ENCODE measurements at places on chromosomes 2 and 18.

DNA sequence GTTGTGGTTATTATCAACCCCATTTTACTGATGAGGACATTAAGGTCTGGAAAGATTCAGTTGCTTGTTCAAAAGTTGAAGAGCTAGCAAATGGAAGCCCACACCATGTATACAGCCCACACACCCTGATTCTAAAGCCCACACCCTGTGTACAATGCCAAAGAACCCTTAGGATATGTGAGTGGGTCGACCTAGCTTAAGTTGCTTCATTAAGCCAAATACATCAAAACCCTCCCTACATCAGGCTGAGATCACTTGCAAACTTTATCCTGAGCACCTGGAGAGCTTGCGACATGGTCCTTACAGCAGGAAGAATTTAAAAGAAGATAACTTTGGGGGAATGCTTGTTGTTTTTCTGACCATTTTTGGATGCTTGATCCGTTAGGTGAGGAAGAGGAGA lies 435 bp upstream of the ARHGAP25 start:
- no peak for DNase-seq

DNA sequence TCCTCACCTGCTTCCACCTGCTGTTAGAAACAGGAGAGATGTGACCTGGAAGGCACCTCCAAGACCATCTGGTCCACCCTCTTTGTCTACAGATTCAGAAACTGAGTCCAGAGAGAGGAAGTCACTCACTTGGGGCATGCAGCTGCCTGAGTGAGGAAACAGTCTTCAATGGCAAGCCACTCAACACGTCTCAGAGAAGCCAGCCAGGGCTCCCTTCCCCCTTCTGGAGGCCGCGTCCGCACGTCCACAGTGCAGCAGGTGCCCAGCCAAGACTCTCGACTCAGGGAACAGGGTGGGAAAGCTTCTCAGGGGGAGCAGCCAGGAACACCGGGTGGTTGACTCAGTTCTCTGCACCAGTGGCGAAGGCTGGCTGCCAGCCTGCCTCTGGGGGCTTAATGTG lies 201.7 kb downstream of the BCL11A start:
- DNase-seq = no peak

DNA sequence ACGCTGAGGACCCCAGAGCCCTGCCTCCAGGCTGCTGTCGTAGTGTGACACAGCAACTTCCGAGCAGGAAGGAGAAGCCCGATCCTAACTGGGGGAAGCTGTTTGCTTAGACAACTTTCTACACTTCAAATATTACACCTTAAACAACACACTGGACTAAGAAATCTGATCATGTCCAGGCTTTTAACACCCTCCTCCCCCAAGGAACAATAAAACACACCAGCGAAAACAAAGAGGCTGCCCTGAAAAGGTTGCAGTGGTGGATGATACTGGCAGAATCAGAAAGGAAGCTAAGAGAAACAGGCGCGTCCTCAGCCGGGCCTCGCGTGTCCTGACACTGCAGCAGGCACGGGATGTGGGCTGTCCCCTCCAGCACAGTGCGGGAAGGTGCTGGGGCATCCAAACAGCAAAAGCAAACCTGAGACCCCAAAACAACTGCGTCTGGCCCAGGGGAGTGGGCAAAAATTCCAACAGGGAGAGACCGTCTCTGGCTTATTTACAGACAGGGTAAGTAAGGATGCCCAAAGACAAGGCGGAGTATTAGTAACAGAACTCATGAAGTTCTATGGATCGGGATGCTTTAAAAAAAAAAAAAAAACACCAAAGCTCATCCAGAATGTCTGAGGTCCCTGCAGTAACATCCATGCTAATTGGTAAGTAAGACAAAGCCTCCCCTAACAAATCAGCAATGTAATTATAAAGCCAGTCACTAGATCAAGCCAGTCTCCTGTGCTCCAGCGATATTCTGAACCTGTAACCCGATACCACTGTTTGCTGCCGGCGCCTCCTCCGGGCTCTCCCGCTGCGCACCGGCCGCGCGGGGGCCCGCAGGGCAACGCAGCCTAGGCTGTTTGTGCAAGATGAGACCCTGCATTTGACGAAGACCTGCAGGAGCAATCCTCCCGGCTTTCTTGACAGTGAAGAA lies 9.0 kb downstream of the SERTAD2 start:
- DNase-seq = no peak

GRCh38 chr2:31525876-31526275 lies 54.9 kb downstream of the SRD5A2 start:
- DNase-seq = no peak

DNA sequence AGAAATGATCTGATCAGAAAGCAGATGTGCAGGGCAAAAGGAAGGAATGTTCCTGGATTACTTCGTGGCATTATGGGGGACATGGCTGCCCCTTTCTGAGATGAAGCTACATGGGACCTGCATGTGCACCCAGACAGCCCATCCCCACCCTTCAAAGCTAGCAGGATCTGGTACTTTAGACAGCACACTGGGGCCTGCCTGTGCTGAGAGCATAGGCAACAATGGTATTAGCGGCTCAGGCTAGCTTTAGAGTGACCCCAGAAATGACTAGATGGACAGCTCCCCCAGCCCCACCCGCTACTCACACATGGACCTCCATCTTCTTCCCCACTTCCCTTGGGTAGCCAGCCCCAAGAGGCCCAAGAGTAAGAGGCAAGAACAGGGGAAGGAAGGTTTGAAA lies 61.5 kb upstream of the NFE2L2 start:
- no peak for DNase-seq

DNA sequence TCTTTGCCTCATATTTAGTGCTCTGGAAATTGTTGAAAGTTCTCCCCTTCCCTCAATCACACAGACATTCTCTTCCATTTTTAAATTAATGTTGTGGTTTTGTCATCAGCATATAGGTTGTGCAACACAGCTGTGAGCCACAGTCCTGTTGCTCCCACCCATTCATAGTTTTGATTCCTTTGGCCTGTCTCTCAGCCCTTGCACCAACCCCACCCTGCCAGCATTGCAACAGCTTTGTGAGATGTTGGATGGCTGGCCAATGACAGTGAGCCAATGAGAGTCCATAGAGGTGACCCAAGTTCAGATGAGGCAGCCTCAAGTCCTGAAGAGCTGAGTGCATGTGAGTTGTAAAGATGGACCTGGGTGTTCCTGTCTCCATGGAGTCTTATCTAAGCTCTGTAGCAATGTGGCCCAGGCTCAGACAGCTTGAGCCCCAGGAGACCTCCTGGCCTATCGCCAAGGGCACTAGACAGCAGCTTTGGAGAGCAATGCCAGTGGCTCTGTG lies 775.5 kb downstream of the RNF144A start:
- DNase-seq = no peak

- DNase-seq = no peak
Measured at GRCh38 chr2:86199834-86200177, 549 bp downstream of the MRPL35 start.

DNA sequence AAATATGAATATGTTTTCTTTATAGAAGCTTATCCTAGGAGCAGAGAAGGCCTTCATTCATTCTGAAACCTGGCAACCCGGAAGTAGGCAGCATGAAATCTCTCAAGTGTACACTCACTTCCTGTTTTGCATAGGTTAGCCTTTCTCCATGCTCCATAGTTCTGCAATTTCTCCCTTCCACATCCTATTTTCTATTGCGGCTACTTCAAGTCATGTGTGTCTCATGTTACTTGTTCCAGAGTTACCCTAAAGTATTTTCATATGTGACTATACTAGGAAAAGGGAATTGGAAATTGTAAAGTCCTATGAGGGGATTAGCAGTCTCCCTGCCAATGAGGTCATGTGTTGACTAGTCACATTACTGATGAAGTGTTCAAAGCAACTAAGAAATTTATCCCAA lies 320.6 kb downstream of the NCKAP5 start:
- no peak for DNase-seq

DNA sequence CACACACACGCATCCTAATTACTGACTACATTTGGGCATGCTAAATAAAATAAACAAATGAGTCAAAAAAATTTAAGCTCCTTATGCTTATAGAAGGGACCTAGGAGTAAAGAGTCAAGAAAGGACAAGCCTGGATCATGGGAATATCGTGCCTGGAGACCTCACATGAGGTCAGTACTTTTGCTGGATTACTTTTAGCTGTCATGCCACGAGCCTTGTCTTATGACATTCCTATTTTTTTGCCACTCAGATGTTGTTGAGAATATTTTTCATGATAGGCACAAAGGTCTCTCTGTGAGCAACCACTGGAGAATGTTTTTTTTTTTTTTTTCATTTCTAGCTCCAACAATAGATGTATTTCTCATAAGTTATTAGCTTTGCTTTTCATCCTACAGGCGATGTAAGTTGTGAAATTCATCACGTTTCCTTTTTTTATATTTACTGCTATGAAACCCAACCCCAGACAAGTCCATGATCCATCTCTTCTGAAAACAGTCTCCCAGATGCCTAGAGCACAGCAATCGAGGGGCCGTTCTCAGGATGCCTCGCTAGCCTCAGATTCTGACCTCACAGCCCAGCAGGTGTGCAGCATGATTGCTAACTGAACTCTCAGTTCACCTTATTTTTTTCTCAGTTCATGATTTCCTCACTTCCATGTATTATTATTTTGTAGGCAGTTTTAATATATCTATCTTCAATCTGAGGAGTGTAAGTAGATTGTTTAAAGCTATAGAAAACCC lies 464.5 kb downstream of the IRS1 start:
- DNase-seq = no peak

DNA sequence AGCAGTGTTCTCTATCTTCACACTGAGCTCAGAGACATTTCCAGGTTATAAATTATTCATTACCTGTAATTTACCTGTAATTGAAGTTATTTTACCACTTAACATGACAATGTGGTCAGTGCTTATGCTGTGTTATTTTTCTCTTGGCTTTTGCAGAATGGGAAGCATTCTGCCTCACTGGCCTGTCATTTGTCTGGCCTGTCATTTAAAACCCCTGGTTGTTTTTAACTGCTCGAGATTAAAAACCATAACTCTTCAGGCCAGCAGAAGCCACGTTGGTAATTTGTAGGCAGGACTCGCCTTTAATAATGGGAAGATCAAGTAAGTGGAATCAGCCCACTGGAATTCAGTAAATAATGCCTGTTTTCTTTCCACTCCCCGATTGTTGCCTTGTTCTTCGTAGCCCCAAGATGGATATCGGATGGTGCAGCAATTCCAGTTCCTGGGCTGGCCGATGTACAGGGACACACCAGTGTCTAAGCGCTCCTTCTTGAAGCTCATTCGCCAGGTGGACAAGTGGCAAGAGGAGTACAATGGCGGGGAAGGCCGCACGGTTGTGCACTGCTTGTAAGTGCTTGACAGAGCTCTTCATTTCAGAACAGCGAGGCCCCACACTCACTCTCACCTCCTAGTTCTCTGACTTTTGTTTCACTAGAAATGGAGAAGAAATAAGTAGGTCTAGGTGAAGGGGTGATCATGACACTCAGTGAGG lies 222.4 kb upstream of the RAB12 start:
- DNase-seq = no peak

- DNase-seq = no peak
Measured at GRCh38 chr2:173021939-173022371, 53.7 kb upstream of the MAP3K20 start.

DNA sequence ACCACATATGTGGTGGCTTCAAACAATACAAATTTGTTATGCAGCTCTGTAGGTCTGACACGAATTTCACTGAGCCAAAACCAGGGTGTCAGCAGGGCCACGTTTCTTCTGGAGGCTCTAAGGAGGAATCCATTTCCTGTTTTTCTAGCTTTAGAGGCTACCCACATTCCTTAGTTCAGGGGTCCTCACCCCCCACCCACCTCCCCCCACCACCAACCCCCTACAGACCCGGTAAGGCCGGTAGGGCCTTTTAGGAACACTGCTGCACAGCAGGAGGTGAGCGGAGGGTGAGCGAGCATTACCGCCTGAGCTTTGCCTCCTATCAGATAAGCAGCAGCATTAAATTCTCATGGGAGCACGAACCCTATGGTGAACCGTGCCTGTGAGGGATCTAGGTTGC lies 10.6 kb upstream of the SLC39A10 start:
- DNase-seq = no peak

- DNase-seq = no peak
Measured at GRCh38 chr2:34105006-34105767, 506.1 kb upstream of the FAM98A start.

GRCh38 chr2:44833171-44834069 lies 108.1 kb upstream of the SIX3 start:
- DNase-seq = no peak

DNA sequence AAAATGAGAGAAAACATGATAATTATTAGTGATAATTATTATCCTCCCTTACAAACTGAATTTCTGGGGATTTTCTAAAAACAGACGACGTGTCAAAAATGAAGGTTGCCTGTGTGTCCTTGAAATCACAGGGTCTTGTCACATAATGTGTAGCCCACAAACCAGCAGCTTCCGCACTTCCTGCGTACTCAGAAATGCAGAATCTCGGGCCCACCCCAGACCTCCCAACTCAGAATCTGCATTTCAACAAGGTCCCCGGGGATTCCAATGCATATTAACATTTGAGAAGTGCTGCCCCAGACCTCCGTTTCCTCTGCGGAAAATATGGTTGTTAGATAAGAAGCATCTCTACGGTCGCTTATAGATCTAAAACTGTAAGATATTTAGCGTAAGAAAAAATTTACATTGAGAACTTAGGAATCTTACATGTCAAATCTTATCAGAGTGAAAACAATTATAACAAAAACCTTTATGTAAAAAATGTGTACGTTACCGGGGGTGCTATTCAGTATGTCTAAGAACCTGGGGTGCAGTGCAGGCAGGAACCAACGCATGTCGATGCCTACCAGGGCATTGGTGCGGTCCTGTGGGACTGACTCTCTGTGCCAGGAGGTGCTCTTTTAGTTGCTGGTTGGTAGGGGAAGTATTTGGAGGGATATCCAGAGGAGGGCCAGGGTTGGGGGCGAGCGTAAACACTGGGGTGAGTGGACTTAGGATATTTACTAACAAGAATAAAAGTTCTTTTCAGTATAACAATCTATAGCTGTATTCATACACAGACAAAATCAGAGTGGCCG lies 15.2 kb downstream of the CDKL4 start:
- DNase-seq = no peak

- DNase-seq = no peak
Measured at GRCh38 chr2:237665713-237666143, 38.3 kb downstream of the LRRFIP1 start.

- no peak for DNase-seq
Measured at GRCh38 chr2:68737711-68738110, 3.1 kb downstream of the ARHGAP25 start.

DNA sequence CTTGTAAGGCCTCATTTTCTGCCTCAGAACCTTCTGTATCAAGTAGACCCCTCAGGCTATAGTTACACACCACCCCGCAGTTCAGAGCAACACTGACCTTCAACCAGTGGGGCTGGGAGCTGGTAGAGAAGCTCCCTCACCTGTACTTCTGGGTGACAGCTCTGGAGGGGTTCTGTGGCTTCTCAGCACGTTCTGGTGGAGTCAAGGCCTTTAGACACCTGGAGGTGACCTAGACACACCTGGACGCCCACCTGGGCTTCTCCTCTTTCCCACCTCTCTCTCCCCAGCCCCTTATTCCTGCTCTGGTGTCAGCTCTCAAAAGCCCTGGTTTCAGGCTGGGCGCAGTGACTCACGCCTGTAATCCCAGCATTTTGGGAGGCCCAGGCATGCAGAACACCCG lies 7.3 kb upstream of the CIB4 start:
- no peak for DNase-seq

- DNase-seq = no peak
Measured at GRCh38 chr18:33821503-33821902, 243.5 kb downstream of the ASXL3 start.

- DNase-seq = no peak
Measured at GRCh38 chr18:13035249-13035914, 44.2 kb downstream of the CEP192 start.

- DNase-seq = no peak
Measured at GRCh38 chr2:162574615-162575452, 230.9 kb downstream of the GCA start.

All from activated T-helper 1 cell treated with anti-CD3 and anti-CD28 coated beads, Interleukin-2, amount 50 U/mL, for 16 hours (primary cell).